Bone marrow (tissue), 2 donors: ENCODE measurements at places on chromosomes 1 and 21.
A peak's percentile ranks its signal among the peaks of the same experiment; 100 is the strongest.

DNA sequence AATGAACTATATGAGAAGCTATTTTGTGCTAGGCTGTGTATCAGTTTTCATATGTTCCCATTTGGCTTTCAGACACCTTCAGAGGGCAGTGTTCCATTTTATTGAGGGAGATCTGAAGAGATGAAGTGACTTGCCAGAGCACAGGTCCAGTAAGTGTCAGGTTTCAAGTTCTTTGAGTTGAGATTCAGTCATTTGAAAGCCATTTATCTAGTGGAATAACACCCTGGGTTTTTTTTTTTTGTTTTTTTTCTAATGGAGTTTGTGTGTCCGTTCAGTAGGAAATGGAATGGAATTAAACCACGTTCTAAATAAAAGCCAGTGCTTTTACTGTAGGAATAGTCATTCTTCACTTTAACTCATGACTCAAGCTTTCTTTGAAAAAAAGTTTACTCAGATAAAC is 652.9 kb upstream of the USP24 start:
- no peak for DNase-seq

DNA sequence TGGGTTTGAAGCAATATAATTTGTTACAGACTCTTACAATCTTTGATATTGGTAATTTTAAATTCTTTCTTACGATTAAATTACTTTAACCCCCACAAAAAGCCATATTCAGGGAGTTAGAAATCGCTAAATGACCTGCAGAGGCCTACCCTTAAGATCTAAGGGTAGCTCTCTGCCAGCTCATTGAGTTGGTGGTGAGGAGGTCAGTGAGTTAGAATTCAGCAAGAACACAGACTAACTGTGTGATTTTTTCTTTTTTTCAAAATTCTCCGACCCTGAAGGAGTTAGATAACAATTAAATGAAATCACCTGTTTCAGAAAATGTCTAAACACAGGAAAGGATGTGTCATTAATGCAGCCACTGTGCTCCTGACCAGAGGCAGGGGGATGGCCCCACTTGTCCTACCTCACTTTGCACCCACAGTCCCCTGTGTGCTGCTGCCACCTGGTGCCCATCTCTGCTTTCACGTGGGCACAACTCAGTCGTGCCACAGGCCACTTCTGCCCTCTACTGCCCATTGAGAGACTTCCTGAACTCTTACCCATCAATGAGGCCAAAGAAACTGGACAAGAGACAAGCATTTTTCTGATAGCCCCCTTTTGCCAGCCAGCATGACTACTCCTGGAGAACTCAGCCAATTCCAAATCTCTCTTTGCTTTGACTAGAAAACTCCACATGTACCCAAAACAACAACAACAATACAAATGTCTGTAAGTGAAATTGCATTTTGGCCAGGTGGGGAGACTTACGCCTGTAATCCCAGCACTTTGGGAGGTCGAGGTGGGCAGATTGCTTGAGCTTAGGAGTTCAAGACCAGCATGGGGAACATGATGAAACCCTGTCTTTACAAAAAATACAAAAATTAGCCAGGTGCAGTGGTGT is 8.4 kb downstream of the CFAP45 start:
- DNase-seq = peak; percentile 55

DNA sequence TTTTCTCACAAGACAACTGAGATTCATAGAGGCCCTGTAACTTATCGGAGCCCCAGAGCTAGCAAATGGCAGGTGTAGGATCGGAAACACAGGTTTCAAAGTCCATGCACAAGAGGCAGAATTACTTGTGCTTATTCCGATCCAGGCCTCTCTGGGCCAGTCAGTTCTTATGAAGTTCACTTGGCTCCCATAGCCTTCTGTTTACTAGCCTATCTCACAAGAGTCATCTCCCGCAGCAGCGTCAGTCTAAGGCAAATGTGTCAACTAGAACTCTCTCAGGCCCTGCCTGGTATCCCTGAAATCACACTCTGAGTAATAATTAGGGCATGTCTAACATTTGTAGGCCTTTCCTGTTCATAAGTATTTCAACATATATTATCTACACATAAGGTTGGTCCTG is 43.3 kb downstream of the PHC2 start:
- no peak for DNase-seq

GRCh38 chr1:1302951-1303509 is 4.7 kb downstream of the ACAP3 start:
- no peak for DNase-seq
